ENCODE measurements at places on chromosomes 6 and 20. TPM values are rescaled to one million over a fixed set of nuclear protein-coding genes. Genes with fewer than 3 reads are reported as not detected.

GRCh38 chr6:160417146-160417545, 69.0 kb downstream of the SLC22A3 start:
- no peak for DNase-seq

- DNase-seq = no peak
Observed at GRCh38 chr6:29941016-29941415, 1.3 kb upstream of the HLA-A start.

DNA sequence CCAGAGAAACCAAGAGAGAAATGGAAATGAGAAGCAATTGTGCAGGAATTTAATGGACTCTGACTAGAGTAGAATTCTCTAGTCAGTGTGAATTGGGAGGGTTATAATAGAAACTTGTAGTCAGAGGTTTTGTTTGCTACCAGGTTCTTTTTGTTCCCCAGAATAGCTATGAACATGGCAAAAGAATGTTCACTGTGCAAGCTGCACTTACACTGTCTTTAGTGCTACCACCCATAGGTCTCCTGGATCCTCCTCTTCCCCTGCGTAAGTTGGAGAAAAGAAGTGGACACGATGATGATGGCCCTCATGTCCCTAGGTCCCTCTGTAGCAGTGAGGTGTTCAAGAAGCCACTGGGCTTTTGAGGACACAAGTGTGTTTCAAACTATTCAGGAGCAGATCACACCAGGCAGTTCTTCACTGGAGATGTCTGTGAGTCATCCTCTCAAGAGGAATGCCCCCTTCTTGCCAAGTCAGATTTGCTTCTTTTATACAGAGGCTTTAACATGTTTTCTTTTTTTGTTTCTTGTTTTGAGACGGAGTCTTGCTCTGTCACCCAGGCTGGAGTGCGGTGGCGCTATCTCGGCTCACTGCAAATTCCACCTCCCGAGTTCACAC, 47.6 kb upstream of the SMIM8 start:
- no peak for DNase-seq

- no peak for DNase-seq
Observed at GRCh38 chr6:41356825-41357224, 21.4 kb downstream of the NCR2 start.

DNA sequence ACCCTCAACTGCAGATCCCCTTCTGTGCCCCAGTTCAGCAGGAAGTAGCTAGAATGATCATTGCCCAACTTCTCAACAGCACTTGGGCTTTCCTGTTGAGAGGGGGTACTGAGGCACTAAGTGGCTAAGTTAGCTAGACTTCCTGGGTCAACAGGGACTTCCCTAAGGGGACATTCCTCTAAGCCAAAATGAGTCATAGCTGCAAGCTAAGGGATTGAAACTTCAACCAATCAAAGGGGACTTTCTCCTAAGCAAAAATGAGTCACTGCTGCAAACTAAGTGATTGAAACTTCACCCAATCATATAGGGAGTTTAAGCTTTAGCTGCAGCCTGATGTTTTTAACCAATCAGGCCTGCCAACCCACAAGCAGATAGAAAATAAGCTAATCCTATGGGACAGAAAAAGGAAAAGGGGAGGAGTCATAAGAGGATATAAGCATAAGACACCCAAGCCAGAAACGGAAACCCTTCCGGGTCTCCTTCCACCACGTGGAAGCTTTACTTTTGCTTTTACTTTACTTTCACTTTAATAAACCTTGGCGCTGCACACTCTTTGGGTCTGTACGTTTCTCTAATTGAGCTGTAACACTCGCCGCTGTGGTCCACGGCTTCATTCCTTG, 659.0 kb upstream of the HS3ST5 start:
- no peak for DNase-seq

- no peak for DNase-seq
Observed at GRCh38 chr6:79557673-79558467, 20.6 kb upstream of the LCA5 start.

Gene GGTLC1
- not detected for polyA plus RNA-seq

Gene PRR3
- 39.1 TPM for polyA plus RNA-seq

- no peak for DNase-seq
Observed at GRCh38 chr6:106973018-106973835, 1.3 kb downstream of the CD24 start.

GRCh38 chr20:44182135-44182765, 4.7 kb downstream of the JPH2 start:
- no peak for DNase-seq

DNA sequence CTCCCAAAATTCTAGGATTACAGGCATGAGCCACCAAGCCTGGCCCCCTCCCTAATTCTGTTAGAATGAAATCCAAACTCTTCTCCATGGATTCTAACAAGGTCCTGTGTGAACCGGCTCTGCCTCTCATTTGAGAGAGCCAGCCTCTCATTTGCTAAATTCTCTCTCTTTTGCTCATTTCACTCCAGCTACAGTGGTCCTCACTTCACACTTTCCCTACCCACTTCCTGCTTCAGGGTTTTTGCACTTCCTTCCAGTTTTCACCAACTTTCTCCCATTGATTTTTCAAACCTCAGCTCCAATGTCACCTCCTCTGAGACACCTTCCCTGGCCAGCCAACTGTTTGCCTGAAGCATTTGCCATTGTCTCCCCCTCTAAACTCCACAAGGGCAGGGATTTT, 5.1 kb downstream of the COX4I2 start:
- DNase-seq = no peak

Gene DEFB125
- polyA plus RNA-seq = not detected

DNA sequence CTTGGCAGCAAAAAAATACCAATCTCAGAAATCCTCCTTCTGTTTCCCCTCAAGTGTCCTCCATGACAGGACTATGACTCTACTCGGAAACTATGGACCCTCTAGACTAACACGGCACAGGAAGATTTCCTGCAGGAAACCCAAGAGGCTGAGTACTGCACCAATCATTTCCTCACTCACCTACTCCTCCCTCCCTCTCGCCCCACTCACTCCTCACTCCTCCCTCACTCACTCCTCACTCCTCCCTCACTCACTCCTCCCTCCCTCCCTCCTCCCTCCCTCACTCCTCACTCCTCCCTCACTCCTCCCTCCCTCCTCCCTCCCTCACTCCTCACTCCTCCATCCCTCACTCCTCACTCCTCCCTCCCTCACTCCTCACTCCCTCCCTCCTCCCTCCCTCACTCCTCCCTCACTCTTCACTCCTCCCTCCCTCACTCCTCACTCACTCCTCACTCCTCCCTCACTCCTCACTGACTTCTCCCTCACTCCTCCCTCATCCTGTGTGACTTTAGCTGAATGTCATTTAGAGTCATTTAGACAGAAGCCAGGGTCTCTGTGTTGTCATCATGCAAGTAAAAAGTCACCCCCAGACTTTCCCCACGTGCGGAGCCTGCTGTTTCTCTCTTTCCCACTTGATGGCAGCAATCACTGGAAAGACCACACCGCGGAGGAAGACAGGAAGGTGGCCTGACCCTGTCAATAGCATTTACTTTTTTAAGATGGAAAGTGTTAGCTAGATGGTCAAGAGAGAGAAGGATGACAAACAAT, 226.8 kb upstream of the PDE10A start:
- DNase-seq = no peak

Gene SLPI
- 8.7 TPM for polyA plus RNA-seq

DNA sequence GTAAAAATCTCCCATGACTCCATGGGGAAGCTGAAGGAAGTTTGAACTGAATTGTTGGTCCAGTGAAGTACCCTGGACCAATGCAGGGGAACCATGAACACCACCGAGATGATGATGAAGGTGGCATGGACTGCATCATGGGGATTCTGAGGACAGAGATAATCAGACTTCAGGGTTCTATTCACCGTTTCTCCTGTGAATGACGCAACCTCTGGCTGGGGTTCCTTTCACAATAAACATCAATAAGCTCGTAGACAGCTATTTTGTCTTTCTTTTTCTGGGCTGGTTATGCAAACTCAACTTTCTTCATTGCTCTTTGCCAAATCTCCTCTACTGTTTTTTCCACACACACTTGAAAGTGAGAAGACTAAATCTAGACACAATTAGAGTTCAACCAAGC, 87.9 kb upstream of the NKX2-2 start:
- no peak for DNase-seq

Gene KIFC1
- 18.0 TPM for polyA plus RNA-seq

GRCh38 chr20:44967207-44967807, 995 bp downstream of the STK4 start:
- DNase-seq = no peak

- no peak for DNase-seq
Observed at GRCh38 chr6:167580619-167580911, 246.1 kb upstream of the AFDN start.

DNA sequence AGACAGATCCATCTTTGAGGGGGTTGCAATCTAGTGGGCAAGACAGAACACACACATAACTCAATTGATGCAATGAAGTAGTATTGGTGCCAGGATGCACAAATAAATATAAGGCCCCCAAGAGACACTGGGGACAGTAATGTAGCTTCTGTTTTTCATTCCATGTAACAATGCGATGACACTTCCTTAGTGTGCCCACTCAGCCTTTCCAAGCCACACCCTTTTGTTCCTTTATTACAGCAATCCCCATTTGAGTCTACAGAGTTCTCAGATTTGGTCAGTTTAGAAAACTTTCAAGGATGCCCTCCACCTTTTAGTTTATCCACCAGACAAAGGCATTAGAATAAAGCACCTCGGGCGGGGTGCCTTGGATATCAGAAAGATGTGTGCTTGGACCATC, 15.5 kb downstream of the TGM3 start:
- DNase-seq = no peak

- DNase-seq = no peak
Observed at GRCh38 chr6:141988954-141989705, 143.6 kb upstream of the GJE1 start.

DNA sequence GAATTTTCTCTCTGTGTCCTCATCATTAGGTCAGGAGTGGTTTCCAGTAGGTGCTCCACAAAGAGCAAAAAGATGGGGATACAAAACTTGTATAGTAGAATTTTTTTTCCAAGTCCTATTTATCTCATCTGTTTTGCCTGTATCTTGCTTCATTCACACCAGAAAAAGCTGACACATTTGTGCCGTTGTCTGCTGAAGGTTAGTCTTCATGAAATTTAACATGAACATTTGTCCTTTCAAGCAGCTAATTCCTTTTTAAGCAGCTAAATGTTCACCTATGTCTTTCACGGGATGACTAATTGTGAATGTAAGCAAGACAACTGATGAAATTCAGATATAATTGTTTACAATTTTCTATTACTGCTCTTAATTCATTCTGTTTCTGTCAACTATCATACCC, 83.8 kb downstream of the ATXN1 start:
- DNase-seq = no peak

Gene VGLL2
- 0.46 TPM for polyA plus RNA-seq

DNA sequence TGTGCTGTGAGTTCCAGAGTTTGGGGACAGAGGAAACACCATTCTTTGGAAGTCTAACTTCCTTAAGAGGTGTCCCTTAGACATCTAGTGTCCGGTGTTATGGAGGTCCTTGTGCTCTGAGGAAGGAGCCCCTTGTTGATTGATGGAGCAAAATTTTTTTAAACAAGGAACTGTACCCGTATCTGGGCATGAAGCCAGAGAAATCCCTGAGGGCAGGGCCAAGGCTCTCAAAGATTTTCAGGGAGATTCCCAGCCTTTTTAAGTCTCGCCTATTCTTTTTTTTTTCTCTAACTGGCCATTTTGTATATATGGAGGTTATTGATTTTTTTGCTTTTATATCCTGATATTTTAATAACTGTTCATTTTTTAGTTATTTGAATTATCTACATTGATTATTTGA, 45.9 kb downstream of the TRIM38 start:
- no peak for DNase-seq

- DNase-seq = no peak
Observed at GRCh38 chr6:13762611-13763441, 51.2 kb upstream of the RANBP9 start.

- no peak for DNase-seq
Observed at GRCh38 chr6:170166511-170167122, 124.3 kb downstream of the DLL1 start.

- DNase-seq = no peak
Observed at GRCh38 chr6:157646012-157646411, 177.0 kb upstream of the SNX9 start.

Gene NEDD9
- polyA plus RNA-seq = 9.0 TPM

Gene ADGB
- 1.7 TPM for polyA plus RNA-seq

Gene MMP24OS
- polyA plus RNA-seq = 66.5 TPM

- DNase-seq = no peak
Observed at GRCh38 chr6:164897523-164898235, 411.7 kb downstream of the C6orf118 start.

Gene SLC26A8
- polyA plus RNA-seq = 5.5 TPM

Gene MAPK13
- polyA plus RNA-seq = 5.9 TPM

- DNase-seq = no peak
Observed at GRCh38 chr6:19549109-19549508, 288.1 kb upstream of the ID4 start.

DNA sequence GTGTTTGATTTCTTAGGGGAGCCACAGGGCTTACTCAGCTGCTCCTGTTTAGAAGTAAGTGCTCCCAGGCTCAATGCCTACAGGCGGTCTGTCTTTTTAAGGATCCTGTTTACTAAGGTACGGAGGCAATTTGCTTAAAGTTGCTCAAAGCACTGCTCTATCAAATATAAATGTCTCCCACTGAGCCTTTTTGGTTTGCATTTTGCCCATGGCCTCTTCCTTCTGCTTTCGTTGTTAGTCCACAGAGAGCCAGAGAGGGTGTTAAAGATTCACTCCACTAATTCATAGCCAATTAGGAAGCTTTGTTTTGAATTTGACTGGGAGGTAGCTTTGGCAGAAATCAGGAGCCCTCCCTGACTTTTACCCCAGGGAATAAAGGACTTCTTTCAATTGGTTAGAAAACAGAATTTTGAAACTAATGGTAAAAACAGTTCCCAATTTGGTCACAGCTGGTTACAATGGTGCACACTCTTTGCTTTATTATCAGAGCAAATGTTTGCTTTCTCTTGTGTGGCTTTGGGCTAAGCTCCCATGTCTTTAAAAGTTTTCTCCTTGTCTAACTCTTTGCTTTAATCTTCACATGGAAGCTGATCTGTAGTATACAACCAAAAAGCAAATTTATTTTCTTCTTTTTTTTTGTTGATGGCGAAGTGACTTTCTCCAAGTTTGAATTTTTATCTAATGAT, 126.2 kb downstream of the IMPG1 start:
- no peak for DNase-seq

- no peak for DNase-seq
Observed at GRCh38 chr6:408148-408547, 16.6 kb downstream of the IRF4 start.

Gene SYNDIG1
- 40.0 TPM for polyA plus RNA-seq

Gene PPP1R16B
- 55.2 TPM for polyA plus RNA-seq

DNA sequence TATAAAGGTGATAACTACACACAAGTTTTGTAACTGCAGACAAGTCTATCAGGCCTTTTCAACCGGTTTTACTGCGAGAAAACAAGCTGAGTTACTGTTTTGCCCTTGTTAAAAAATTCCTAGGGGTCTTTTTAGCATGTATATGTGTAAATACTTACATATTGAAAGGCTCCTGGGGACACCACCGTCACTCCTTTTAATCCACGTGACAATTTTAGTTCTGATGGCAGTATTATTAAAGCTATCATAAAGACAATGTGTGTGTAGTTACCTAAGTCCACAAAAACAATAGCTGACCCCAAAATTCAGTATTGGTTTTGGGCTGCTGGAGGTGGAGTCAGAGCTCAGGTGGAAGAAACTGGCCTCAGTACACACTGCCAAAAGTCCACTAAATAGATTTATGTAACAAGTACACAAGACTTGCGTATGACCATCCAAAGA, 41.3 kb upstream of the HFE start:
- DNase-seq = no peak

GRCh38 chr6:149544646-149545257, 1.1 kb downstream of the PPIL4 start:
- no peak for DNase-seq

Gene ZBTB46
- polyA plus RNA-seq = 13.0 TPM

Gene HCK
- 5.1 TPM for polyA plus RNA-seq

Gene RBPJL
- 0.53 TPM for polyA plus RNA-seq
